ENCODE measurements at places on chromosomes 5 and 9. TPM values are rescaled to one million over a fixed set of nuclear protein-coding genes. Genes with fewer than 3 reads are reported as not detected.

DNA sequence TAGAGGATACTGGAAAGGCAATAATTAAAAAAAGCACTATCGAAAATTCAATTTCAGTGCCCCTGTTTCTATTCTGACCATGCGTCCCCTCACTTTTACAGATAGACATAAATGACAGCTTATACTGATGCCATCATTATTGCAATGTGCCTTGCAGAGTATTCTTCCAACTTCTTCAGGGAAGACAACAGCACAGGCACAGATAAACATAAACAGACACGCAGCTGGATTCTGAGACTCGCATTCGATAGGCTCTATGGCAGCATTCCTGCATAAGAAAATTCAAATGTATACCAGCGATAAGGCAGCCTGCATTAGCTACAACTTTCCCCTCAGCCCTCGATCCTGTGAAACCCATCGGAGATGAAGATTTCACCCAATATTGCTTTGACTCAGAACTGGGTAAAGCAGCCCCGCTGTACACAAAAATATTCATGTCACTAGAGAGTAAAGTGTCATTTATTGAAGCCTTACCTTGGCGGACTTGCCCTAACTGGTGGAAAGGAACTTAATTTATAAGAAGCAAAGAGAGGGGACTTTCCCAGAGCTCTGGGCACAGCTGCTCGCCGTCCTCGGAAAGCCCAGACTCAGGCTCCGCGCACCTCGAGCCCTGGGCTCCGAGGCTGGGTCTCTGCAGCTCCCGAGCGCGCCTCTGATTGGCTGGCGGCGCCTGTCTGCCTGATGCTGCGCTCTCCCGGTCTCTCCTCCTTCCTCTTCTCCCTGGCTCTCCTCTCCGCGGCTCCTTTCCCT is at the start of gene CDH18:
CDH18 (minus strand) TSS at position 589 of the 750 bp plus-strand sequence. CDS start 149,214 bp downstream, outside the sequence.
- peak; percentile 73 for DNase-seq
- peaks cover 56% of the 10 kb centered on the region for H3K27me3 ChIP-seq
- peak within 1 kb of the TSS; percentile 85 for H3K4me3 ChIP-seq
- no peak within 1 kb of the TSS for H3K27ac ChIP-seq

Gene SLC23A1
- 1.6 TPM for total RNA-seq

Gene CCDC187
- 0.70 TPM for total RNA-seq

Gene ADAMTSL1
- 6.0 TPM for total RNA-seq

DNA sequence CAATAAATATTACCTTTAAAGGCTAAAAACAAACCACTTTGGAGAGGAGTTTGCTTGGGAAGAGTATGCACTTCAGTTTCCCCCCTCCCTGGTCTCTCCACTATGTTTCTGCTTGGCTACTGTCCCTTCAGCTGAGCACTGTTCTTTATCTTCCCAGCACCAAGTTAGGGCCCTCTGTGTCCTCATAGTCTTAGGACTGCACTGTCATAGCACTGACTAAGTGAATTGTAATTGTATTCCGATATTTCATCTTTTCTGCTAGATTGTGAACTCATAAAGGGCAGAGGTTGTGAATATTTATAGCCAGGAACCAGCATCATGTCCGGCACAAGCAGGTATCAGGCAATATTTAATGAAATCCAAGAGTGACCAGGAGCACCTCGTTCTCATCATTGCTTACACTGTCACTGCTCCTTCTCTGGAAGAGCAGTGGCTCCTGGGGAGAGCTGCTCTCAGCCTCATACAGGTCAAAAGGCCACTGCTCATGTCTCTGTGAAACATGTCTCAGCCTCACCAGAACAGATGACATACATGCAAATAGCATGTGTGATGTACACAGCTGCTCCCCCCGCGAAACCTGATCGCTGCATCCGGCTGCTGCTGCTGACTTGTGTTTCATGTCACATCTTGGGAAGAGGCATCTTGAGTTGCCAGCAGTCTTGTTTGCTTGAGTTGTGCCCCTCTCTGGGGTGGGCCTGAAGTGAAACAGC is 279.7 kb upstream of the MSX2 start:
- H3K27me3 ChIP-seq = peaks cover 3% of the 10 kb centered on the region
- DNase-seq = no peak
- H3K27ac ChIP-seq = no peak overlapping the region
- peaks cover 3% of the 10 kb centered on the region for H3K36me3 ChIP-seq
- H3K4me3 ChIP-seq = no peak overlapping the region
- peaks cover 29% of the 10 kb centered on the region for H3K4me1 ChIP-seq

Gene GOLM1
- total RNA-seq = 149 TPM

DNA sequence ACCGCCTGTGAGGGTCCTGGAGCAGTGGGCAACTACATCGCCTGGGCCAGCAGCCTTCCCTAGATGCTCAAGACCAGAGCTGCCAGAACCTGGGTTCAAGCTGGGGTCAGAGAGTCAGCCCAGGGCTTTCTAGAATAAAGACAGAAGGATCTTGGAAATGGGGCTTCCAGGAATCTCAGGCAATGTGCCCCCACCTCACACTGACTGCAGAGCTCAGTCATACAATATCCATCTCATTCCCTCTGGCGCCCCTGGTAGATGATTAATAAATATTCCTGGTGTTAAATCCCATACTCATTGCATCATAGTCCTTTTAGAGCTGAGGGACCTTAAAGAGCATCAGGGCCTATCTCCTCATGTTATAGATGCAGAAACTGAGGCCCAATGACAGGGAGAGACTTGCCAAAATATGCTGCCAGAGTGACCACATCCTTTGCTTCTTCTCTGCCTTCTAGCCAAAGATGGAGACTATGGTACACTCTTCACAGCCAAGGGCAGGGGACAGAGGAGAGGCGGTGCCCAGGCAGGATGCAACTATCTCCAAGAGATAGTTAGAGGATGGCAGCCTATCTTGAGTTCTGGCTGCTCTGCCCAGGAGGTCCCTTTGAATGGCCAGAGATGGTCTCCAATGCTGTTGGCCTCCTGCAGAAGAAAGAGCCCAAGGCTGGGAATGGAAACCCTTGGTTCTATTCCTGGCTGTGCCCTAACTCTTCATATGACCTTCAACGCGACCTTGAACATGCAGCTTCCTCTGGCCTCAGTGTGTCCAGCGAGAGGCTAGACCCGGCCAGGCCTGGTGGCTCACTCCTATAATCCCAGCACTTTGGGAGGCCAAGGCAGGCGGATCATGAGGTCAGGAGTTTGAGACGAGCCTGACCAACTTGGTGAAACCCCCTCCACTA is 36.2 kb upstream of the IL17B start:
- DNase-seq = no peak
- no peak overlapping the region for H3K27ac ChIP-seq
- H3K27me3 ChIP-seq = no peaks in the 10 kb centered on the region

GRCh38 chr5:107805166-107805565 is 134.4 kb upstream of the EFNA5 start:
- peaks cover 17% of the 10 kb centered on the region for H3K4me1 ChIP-seq
- H3K27me3 ChIP-seq = no peaks in the 10 kb centered on the region
- no peak for DNase-seq
- H3K4me3 ChIP-seq = no peak overlapping the region
- H3K27ac ChIP-seq = no peak overlapping the region

Gene OR13C5
- not detected for total RNA-seq

Gene CD72
- 1.5 TPM for total RNA-seq

DNA sequence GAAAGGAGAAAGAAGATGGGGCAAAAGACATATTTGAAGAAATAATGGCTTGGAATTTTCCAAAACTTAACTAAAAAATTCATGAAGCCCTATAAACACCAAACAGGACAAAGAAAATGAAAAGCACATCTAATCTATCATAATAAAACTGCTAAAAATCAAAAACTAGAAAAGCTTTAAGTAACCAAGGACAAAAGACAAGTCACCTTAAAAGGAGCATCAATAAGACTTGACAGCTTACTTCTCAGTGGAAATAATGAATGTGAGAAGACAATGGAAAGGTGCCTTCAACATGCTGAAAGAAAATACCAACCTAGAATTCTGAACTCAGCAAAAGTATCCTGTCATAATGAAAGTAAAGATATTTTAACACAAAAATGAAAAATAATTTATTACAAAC is 27.0 kb downstream of the GTF3C4 start:
- H3K4me3 ChIP-seq = no peak overlapping the region
- H3K4me1 ChIP-seq = no peaks in the 10 kb centered on the region
- H3K27ac ChIP-seq = no peak overlapping the region
- no peaks in the 10 kb centered on the region for H3K27me3 ChIP-seq
- DNase-seq = no peak
- H3K36me3 ChIP-seq = peaks cover 5% of the 10 kb centered on the region

DNA sequence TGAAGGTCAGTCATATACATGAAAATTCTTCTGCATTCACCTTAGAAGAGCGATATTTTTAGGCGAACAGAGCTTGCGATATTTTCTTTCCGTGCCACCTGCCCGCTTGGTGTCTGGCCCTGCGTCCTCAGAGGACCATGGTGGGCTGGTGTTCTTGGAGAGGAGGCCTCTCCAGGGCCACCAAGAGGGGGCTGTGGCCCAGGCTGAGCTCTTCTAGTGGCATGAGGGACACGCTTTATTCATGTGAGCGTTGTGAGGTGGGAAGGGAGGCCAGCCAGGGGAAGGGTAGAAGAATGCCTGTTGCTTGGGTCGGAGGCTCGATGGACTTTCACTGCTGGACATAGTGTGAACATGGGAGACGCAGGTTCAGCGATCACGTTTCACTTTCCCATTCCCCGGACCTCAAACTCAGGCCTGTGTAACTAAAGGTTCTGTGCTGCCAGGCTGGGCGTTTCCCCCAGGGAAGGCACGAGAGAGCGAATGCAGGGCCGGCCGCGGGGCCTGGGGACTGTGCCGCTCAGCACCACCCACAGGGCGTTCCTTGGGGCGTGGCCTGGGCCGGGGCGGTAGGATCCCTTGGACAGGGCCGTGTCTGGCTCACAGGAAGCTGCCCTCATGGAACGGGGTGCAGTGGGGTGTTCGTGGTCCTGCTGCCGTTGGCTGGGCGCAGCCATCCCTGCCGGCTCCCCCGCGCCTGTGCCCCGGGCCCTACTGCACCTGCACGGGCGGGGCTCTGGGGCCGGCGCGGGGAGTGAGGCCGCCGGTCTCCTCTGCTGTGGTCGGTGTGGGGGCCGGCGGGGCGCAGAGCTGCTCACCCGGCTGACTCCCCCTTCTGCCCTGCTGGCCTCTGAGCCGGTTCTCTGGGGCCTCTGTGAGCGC is 40.7 kb upstream of the CLPTM1L start:
- peaks cover 19% of the 10 kb centered on the region for H3K4me1 ChIP-seq
- peak overlapping the region; percentile 90 for H3K27ac ChIP-seq
- H3K36me3 ChIP-seq = peaks cover 4% of the 10 kb centered on the region
- DNase-seq = no peak
- peak overlapping the region; percentile 95 for H3K4me3 ChIP-seq

DNA sequence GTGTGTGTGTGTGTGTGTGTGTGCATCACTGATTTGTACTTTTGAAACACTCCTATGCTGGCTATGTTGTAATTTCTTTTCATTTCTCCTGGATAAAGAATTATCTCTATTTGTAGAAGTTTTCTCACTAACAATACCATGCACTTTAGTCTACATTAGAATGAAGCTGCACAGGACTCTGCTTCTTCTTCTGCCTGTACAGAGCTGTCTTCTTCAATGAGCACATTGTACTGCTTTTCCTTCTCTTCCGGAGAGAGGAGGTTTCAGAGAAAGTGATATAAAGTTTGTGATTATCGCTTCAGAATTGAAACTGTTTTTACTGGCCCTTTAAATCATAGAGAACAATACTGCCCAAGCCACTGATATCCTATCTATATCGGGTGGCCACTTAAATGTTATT is 677.0 kb downstream of the NR2F1-AS1 start:
- H3K27ac ChIP-seq = no peak overlapping the region
- H3K4me3 ChIP-seq = no peak overlapping the region
- H3K27me3 ChIP-seq = no peaks in the 10 kb centered on the region
- no peak for DNase-seq
- no peaks in the 10 kb centered on the region for H3K36me3 ChIP-seq

Gene CCDC183
- total RNA-seq = 6.1 TPM

All from type B pancreatic cell (in vitro differentiated cells).